ENCODE measurements at places on chromosomes 6 and 20. TPM values are rescaled to one million over a fixed set of nuclear protein-coding genes. Genes with fewer than 3 reads are reported as not detected.

The EDN1 gene
- total RNA-seq = 42.6 TPM

The TUBB1 gene
- not detected for total RNA-seq

- DNase-seq = no peak
Observed at GRCh38 chr6:156256161-156256560, 521.0 kb upstream of the ARID1B start.

DNA sequence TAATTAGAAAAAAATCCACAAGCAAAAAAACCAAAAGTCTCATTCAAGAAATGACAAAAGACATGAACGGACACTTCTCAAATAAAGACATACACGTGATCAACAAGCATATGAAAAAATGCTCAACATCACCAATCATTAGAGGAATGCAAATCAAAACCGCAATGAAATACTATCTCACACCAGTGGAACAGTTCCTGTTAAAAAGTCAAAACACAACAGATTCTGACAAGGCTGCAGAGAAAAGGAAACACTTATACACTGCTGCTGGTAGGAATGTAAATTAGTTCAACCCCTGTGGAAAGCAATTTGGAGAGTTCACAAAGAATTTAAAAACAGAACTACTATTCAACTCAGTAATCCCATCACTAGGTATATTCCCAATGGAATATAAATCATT is 58.0 kb downstream of the IRAK1BP1 start:
- no peak for DNase-seq

DNA sequence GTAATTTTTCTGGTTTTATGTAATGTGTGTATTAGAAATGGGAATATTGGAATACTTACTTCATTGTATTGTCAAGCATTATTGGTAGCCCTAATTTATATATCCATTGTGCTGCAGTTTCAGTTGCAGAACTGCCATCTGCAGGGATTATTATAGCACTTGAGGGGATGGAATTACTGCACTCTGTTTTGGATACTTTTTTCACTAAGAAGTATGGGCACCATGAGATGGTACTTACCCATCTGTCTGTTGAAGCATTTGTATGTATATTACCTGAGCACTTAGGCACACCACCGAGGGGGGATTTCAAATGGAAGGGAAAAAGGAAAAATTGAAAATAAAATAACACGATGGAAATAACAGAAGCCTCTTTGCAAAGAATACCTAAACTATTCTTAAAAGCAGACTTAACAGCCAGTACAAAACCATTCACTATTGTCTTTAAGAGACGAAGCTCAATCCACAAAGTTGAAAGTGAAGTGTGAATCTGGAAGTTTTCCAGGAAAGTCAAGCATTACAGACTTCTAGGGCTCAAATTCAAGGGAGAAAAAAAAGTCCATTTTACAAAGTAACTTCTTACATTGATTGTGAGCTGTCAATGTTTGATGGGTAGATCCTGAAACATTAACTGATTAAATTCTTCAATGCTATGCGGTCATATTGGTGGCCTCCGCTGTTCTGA is 318.7 kb downstream of the SOX4 start:
- no peak for DNase-seq

DNA sequence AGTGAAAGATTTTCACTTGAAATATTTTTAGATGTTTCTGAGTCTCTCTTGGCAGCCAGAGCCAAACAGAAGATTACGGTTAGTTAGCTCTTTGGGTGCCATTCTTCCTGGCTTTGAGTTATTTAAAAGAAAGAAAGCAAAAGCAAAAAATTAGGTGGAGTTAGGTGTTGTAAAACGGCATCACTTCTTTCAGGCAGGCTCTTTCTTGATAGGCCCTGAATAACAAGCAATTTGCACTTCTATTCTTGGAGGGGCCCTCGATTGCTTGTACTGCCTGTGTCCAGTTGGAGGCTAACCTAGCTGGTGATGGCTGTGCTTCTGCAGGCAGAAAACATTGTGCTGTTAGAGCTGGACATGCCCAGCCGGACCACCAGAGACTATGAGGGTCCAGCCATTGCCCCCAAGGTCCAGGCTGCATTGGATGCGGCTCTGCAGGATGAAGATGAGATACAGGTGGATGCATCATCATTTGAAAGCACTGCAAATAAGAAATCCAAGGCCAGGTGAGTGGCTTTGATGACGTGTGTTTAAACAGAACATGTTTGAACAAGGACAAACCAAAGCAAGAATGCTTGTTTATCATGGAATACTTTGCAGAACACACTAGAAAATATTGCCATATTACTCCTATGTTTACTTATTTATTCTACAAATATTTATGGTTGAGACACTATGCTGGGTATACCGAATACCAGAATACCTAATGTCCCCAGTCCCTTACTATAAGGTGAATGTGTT is 28.1 kb upstream of the ASXL1 start:
- no peak for DNase-seq

GRCh38 chr6:166989427-166990032 is 9.7 kb upstream of the CEP43 start:
- no peak for DNase-seq

The MOG gene
- not detected for total RNA-seq

DNA sequence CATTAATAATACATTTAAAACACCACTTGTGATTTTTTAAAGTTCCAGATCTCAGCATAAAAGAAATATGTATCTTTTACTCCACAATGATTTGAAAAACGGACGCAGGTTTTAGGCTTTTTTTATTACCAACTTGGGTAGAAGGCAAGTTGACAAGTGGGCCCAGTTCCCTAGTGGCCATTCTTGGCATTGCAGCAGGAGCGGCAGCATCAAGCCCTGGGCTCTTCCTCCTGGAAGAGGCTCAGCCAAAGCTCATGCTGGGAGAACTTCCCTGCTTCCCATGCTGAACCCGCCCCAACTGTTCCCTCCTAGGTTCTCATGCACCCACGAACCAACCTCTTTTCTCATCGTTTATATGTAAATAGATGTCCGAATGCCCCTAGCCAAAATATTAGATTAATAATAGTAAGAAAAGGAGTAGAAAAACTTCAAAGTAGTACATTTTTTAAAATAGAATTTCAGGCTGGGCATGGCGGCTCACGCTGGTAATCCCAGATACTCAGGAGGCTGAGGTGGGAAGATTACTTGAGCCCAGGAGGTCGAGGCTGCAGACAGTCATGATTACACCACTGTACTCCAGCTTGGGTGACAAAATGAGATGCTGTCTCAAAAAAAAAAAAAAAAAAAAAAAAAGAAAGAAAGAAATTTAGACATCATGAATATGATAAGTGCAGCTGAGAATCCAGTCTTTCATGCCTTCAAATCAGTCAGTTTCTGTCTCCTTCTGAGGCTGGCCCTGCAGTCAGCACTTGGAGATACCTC is 18.2 kb upstream of the MYB start:
- DNase-seq = no peak

GRCh38 chr6:38637756-38638155 is 2.0 kb downstream of the BTBD9 start:
- DNase-seq = no peak

DNA sequence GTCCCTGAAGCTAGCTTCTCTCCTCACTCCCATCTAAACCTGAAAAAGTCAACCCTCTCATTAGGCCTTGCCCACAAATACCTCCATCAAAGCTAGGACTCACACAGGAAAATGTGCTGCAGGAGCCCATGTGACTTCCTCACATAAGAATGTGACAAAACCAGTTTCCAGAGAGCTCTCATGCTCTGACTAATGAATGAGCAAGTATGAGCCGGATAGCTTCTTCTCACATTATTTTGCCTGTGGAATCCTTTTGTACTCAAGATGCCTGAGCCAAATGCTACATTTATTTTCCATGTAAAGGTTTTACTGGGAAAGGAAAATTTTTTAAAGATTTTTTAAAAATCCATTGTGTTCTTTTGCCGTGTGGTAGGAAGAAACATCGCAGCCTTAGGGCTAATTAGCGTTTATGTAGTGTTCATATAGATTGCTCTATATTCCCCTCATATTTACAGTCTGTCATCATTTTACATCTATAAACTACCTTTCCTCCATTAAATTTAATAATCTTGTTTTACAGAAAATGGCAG is 68.6 kb upstream of the CCN6 start:
- DNase-seq = no peak

The VSX1 gene
- total RNA-seq = not detected

GRCh38 chr6:116975600-116975999 is 98.6 kb downstream of the RFX6 start:
- DNase-seq = no peak

GRCh38 chr6:132490024-132490423 is 22.9 kb downstream of the STX7 start:
- DNase-seq = peak; percentile 69

GRCh38 chr6:122651031-122651430 is 40.8 kb downstream of the PKIB start:
- DNase-seq = no peak

- no peak for DNase-seq
Observed at GRCh38 chr20:62321521-62321948, 18.7 kb downstream of the ADRM1 start.

The TSPO2 gene
- not detected for total RNA-seq

The ENPP3 gene
- total RNA-seq = 1.2 TPM

GRCh38 chr20:1672728-1673127 is 15.1 kb upstream of the SIRPG start:
- DNase-seq = no peak

The PCSK2 gene
- total RNA-seq = 5.7 TPM

DNA sequence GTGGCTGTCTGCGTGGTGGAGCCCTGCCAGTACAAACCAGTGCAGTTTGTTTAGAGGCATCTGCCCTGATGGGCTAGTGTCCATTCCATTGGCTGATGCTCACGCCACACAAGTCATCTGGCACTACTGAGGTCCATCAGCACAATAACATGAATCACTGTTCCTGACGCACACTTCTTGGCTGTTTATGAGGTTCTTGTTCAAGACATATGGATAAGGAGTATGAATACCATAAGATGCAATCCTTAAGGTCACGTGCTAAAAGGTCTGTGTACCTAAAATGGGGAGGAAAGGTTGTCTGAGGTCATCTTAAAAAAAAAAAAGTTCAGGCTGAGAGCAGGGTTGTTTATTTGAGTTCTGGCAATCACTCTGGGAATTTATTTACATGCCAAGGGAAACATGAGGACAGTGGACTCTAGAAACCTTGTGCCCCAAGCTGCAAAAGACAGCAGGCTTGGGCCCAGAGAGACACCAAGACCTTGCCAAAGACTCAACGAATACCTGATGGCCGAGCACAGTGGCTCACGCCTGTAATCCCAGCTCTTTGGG is 54.1 kb upstream of the SHLD1 start:
- DNase-seq = no peak

DNA sequence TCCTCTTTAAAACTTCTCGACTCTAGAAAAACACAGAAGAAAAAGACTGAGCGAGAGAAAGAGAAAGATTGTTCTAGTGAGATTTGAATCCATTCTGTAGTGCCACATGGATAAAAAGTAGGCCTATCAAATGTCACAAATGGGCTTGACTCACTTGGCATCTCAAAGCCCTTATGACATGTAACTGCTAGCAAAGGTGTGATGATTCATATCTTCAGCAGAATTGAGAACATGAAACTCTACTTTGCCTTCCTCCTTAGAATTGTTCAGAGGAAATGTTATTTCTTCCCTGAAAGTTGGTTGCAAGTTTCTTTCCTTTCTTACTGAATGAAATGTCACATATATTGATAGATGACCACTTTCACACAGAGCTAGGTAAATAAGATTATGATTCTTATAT is 40.4 kb upstream of the DUSP22 start:
- DNase-seq = no peak

The RFX6 gene
- not detected for total RNA-seq

- DNase-seq = no peak
Observed at GRCh38 chr6:141659582-141659981, 473.1 kb upstream of the GJE1 start.

The SLC32A1 gene
- not detected for total RNA-seq

DNA sequence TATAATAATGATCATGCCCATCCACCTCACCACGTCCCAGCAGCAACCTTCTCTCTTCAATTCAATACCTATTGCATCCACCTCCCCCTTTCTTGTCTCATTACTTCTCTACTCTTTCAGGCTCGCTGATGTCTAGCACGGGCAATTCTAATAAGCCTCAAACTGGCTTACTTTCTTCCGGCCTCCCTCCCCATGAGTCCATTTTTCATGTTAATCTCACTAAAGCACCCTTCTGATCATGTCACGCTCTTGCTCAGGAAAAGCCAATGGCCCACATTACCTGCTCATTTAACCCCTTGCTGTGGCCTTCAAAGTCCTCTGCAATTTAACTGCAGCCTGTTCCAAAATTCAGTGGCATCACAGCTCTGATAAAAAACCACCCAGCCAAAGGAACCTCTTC is 105.1 kb downstream of the UTRN start:
- DNase-seq = no peak

DNA sequence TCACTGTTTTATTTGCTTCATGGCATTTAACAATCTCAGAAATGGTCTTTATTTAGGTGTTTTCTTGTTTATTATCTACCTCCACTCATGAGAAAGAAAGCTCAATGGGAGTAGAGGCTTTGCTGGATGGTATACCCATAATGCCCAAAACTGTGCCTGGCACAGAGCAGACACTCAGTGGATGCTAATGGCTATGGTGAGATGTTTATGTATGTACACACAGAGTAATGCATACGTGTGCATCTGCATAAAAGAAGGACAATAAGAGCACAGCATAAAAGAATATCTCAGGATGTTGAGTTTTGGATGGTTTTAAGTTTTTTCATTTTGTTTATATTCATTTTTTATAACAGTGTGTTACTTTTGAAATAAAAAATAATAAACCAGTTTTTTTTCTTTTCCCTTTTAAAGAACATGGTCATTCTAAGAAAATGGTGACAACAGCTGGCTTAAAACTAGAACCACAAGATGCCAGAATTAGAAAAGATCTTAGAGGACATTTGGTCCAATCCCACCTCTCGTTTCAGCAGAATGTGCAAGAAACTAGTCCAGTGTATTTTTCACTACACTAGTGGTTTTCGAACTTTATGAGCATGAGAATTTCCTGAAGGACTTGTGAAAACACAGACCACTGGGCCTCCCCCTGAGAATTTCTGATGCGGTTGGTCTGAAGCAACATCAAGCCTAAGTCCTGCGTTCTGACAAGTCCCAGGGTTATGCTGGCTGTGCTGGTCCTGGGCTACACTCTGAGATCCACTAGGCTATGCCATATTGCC is 131.9 kb downstream of the FYN start:
- DNase-seq = no peak

DNA sequence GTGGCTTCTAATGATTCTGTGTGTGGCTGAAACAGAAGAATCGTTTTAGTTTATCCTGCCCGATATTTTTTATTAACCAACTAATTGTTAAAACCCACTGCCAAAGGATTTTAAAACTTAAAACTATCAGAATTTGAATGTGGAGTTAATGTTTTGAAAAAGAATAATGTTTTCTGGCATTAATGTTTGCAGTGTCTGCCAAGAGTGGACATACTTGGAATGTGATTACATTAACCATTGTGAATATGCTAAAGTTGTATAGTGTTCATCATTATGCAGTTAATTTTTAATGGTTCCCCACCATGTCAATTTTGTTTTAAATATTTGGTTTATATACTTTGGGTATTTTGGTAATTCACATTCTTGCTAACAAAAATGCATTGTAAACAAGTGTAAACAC is 24.4 kb downstream of the DCBLD1 start:
- no peak for DNase-seq

Measured in lower leg skin (tissue), 4 donors.